CD4-positive, alpha-beta T cell treated with Interleukin-1 beta for 1 hour (primary cell): ENCODE measurements at places on chromosomes 12 and 14.

DNA sequence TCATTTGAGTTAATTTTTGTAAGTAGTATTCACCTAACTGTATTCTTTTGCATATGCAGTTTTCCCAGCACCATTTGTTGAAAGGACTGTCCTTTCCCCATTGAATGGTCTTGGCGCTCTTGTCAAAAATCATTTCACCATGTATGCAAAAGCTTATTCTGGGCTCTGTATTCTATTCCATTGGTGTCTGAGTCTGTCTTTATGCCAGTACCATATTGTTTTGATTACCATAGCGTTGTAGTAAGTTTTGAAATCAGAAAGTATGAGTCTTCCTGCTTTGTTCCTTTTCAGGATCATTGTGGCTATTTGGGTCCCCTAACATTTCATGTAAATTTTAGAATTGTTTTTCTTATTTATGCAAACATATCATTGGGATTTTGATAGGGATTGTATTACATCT lies 508.7 kb upstream of the RGS6 start:
- DNase-seq: no peak

- no peak for DNase-seq
Observed at GRCh38 chr12:66944365-66944764, 265.5 kb upstream of the GRIP1 start.

DNA sequence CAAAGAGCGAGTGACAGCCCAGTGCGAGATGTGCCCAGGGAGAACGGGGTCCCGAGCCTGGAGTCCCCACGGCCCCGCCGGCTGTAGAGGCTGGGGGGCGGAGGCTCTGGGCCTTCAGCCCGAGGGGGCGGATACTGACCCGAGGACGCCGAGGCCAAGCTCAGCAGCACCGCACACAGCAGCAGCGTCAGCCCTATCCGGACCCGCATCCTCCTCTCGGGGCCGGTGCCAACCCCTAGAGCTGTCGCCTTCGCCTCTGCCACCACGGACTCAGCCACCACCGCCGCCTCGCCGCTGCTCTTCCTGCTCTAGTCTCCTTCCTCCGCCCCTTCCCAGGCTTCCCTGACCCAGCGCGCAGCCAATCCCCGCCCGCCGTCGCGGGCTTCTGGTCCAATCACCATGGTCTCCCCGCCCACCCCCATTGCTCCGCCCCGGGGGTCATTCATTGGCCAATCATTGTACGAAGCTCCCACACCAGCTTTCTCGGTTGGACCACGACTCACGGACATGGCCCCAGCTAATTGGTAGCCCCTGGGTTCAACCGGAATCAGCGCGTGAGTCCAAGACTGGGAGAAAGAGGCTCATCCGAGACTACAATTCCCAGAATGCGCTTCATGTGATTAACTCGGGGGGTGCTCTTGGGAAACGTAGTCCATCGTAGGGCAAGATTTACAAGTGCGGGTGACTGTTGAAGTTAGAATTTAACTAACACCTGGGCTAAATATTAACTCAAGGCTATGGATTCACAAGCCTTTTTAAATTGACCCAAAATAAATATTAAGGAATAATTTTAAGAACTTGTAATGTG lies at the start of gene SEL1L:
Gene SEL1L (minus strand): TSS at position 318 of the 808 bp plus-strand sequence. CDS start 109 bp downstream, at position 209.
- peak; percentile 100 for DNase-seq

DNA sequence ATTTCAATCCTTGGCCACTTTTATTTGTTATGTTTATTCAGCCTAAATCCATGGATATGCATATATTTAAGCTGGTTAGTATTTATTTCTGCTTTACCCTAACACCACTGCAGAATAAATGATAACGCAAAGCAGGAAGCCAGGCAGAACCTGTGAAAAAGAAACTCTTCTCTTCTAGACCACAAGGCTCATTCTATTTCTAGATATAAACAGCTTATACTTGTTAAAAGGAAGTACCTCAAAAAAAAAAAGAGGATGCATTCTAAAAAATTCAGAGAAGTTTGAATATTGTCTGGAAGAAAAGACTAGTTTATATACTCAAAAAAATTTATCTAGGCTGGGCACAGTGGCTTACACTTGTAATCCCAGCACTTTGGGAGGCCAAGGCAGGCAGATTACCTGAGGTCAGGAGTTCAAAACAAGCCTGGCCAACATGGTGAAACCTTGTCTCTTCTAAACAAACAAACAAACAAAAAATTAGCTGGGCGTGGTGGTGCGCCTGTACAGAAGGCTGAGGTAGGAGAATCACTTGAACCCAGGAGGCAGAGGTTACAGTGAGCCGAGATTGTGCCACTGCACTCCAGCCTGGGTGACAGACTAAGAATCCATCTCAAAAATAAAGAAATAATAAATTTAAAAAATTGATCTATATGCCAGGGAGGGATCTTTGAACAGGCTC lies 55.8 kb downstream of the GALNT4 start:
- DNase-seq: no peak

GRCh38 chr12:120741476-120742421 lies 16.1 kb downstream of the ACADS start:
- DNase-seq: no peak

GRCh38 chr12:96350982-96351381 lies 49.3 kb downstream of the CDK17 start:
- no peak for DNase-seq

- no peak for DNase-seq
Observed at GRCh38 chr14:68395604-68396003, 397.3 kb downstream of the ZFP36L1 start.

GRCh38 chr12:29004936-29005304 lies 144.2 kb upstream of the FAR2 start:
- DNase-seq: no peak

DNA sequence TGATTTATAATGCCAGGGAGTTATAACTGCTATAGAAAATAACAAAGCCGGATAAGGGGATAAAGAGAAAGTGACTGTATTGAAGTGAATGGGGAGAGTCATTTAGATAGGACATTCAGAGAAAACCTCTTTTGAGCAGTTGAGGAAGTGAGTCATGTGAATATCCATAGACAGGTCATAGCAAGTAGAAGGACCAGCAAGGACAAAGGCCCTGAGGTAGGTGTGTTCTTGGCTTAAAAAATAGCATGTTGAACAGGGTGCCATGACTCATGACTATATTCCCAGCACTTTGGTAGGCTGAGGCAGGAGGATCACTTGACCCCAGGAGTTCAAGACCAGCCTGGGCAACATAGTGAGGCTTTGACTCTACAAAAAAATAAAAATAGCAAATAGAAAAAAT lies 51.5 kb upstream of the RAP1B start:
- no peak for DNase-seq

DNA sequence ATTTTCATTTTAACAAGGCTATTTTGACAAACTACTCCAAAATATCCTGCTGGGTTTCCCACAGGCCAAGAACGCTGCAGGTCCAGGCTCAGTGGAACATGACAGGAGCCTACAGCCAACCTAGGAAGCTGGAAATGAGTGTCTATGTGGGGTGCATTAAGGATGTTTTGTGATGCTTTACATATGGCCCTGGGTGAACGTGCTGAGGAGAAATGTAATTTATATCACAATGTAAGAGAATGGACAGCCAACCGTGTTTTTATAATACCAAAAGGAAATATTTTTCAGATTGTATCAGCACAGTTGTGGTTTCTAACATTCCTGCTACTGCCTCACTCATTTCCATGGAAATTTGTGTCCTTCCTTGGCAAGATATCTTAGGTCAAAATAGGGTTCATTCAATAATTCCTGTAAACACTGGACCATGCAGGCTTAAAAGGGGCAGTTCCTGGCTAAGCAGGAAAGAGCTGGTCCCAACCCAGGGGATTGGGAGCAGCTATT lies 51.5 kb downstream of the ST8SIA1 start:
- no peak for DNase-seq

DNA sequence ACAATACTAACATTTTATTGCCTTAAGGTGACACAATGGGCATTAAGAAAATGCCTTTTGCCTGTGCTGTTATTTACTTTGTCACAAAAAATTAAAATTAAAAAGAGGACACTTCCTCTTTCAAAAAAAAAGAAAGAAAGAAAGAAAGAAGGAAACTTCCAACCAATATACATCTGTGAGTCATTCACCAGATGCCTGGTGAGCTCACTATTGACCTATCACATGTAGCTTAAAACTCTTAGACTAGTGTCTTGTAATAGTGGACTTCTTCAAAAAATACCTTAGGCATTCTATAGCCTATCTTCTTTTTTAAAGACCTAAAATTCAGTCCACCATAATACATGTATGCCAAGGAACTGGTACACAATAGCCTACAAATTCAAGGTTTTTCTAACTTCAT lies 4.9 kb upstream of the SOX5 start:
- DNase-seq: no peak

DNA sequence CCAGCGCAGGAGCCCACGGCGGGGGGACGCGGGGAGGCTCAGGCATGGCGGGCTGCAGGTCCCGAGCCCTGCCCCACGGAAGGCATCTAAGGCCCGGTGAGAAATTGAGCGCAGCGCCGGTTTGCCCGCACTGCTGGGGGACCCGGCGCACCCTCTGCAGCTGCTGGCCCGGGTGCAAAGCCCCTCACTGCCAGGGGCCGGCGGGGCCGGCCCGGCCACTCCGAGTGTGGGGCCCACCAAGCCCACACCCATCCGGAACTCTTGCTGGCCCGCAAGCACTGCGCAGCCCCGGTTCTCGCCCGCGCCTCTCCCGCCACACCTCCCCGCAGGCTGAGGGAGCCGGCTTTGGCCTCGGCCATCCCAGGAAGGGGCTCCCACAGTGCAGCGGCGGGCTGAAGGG lies 8.5 kb upstream of the TSPAN8 start:
- no peak for DNase-seq

- no peak for DNase-seq
Observed at GRCh38 chr14:77087631-77088030, 10.4 kb upstream of the CIPC start.

- no peak for DNase-seq
Observed at GRCh38 chr14:28830115-28830534, 63.5 kb downstream of the FOXG1 start.

DNA sequence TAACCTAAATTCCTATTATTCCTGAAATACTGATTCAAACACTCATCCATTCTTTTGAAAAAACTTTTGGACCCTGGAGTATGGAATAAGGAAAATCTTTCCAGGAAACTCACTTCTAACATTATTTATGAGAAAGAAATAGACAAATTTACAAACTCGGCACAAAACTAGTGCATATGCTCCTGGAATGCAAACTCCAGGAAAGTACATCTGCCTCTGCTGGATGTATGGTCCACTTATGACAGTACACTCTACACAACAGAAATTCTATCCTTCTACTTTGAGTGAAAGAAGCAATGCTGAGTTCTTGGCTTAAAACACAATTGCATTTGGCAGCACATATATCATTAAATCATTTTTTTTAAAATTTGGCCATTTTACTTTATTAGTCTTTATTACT lies 700.5 kb upstream of the STXBP6 start:
- DNase-seq: no peak

- DNase-seq: peak; percentile 72
Observed at GRCh38 chr14:90398315-90398839, 1.5 kb downstream of the CALM1 start.

DNA sequence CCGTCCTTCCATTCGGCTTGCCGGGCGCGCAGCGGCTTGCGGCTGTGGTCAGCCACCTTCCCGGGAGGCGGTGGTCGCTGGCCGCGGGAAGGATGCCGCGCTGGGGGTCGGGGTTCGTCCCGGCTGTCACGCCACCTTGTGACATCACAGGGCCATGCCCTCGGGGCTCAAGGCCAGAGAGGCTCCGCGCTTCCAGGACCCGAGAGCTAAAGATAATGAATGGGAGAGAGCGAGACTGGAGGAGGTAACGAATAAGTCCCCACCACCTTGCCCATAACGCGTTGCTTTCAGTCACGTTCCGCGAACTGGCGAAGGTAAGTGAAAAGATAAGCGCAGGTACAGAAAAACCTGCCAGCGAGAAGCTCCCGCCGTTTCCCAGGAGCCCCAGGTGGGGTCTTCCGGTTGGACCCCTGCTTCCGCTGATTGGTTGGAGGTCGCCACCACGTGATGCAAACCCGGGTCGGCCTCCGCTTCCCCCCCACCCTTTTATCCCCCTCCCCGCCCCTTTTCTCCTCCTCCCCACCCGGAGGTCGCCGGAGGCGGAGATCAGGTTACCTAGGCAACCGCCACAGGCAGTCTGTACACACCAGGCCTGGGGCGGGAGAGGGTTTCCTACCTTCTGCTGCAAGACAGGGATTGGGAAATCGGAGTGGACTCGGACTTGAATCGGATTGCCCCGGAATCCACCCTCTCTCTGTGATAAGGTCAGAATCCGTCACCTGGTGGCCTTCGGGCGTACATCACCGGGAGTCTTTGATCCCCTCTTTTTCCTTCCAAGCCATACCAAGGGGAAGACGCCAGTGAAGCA lies at the start of gene LRRC9:
Gene LRRC9 (plus strand): TSS at position 575 of the 808 bp plus-strand sequence.
- peak; percentile 47 for DNase-seq

DNA sequence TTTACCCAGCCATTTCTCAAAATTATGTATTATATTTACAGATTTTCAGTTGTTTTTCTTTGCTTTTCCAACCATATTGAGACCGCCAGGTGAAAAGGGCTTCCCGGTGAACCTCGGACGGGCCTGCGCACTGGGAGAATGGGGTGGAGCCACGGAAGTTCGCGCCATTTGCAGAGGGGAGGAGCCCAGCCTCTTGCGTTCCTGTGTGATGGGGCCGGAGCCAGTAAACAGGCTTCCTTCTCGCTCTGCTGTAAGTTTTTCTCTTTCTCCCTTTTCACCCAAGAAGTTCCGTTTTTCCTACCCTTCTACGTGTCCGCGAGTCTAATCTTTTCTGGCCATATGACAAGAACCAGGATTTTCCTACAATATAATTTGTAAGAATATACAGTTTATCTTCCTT lies 1108.8 kb upstream of the SEL1L start:
- no peak for DNase-seq

GRCh38 chr12:85352016-85352415 lies 72.0 kb downstream of the ALX1 start:
- no peak for DNase-seq

DNA sequence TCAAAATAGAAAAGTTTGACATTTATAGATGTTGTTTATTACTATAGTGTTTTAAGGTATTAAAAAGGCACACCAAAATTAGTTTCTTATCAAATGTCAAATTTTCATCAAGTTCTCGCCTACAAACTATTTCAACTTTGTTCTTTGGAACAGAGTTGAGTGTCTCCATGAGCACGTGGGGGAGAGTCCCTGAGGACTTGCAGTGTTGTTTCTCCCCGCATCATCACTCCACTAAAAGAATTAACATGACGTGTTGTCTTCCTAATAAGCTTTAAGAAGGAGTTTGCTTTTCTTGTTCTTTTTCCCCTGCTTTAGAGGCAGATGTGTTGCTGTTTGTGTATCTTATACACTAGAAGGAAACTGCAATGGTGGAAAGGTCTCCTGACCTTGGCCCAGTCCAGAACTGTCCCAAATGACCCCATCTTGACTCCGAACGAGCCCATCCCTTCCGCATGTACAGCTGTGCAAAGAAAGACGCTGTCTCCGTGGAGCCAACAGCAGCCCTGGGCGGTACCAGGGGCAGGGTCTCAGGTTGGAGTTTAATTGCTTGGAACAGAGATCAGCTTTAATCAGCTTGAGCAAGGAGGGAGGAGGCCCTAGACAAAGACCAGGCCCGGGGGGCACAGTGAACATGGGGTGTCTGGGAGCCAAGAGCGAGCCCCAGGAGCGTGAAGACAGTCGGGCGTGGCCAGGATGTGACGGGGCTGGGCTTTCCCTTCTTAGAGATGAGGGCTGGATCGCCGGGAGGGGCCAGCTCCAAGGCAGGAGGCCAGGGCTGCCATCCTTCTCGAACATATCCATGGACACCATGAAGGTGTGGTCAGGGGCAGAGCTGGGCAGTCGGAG lies 215.4 kb upstream of the RTL1 start:
- DNase-seq: no peak
